AG10803 (cell line): ENCODE measurements at places on chromosomes 16 and 17.

- DNase-seq: peak; percentile 58
These were observed 32.0 kb upstream of the MRPS23 start for GRCh38 chr17:57881783-57882351.

- DNase-seq: no peak
These were observed 993 bp downstream of the MMP25 start for GRCh38 chr16:3047387-3047720.

DNA sequence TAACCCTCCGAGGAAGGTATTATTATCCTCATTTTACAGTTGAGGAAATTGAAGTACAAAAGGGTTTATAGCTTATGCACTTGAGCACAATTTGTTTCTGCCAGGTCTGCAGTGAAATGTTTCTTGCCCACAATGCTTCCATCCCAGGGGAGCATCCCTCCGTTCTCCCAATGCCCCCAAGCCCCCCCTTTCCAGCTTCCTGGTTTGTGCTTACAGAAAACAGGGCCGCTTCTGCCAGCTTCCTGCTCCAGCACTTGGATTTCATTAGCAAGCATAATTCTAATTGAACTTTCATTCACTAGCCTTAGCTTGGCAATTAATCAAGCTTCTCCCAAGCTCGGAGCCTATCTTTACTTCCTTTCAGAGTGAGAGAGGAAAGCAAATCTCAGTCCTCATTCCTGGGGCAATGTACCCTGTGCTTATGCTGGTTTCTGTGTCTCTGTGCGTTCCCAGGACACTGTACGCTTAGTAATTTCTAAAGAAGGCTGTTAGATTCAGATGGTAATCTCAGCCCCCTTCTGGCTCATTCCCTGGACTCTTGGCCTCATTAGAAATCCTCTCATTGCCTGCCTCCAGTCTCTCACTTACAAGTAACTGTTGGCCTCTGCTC lies 141.6 kb downstream of the HS3ST2 start:
- DNase-seq: no peak

- no peak for DNase-seq
These were observed 1.9 kb upstream of the DHRS13 start for GRCh38 chr17:28904800-28905199.

- DNase-seq: no peak
These were observed 71.3 kb downstream of the AMFR start for GRCh38 chr16:56354016-56354415.
